NCI-H524 treated with DMSO at 0.1 percent for 48 hours (cell line): ENCODE measurements at places on chromosomes 11 and 22.

GRCh38 chr11:86524620-86525352, 147.6 kb downstream of the ME3 start:
- no peak for DNase-seq

GRCh38 chr11:100731471-100731870, 44.4 kb downstream of the ARHGAP42 start:
- no peak for DNase-seq

- DNase-seq = no peak
These were observed 2.7 kb downstream of the SERGEF start for GRCh38 chr11:18010121-18010670.

GRCh38 chr11:65557280-65558001, 718 bp downstream of the LTBP3 start:
- no peak for DNase-seq

- no peak for DNase-seq
These were observed 12.8 kb downstream of the TSKU start for GRCh38 chr11:76795936-76796441.

GRCh38 chr11:20589796-20590195, 9.6 kb upstream of the SLC6A5 start:
- no peak for DNase-seq

DNA sequence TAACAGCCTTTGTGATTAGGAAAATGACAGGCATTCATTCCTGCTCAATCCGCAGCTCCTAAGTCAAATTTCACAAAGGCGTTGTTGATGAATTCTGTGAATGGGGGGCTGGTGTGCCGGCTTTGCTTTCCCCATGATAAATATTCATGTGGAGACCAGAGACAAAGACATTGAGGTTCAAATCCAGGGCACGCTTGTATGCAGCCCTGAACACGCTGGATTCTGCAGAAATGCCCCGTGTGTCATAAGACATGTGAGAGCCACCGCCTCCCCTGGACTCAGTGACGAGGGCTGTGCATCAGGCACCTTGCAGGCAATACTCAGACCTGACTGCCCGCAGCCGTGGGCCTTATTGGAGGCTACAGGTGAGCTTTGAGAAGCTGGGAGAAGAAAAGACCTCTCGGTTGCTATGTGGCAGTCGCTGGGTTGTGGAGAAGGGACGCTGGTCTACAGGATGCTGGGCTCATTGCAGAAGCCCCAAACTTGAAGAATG, 906.2 kb downstream of the BRD1 start:
- no peak for DNase-seq

DNA sequence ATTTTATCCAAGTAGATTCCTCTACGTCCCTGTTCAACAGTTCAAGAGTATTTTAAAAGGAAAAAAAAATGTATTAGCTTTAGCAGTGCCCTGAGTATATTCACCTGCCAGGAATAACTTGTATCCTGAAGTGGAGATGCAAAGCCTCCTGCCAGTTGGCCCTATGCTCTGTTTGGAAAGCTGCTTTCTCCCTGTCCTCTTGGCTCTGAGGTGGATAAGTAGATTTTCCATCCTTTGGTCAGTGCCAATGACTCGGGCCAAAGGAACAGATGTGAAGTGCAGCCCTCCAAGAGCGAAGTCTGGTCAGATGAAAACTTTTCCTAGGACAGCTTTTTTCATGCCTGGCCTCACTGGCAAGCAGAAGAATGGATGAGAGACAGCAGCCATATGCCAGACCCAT, 839.9 kb upstream of the TENM4 start:
- no peak for DNase-seq
